D721Med (cell line): ENCODE measurements at places on chromosomes 2 and 18.

GRCh38 chr2:55914786-55915185 lies 8.8 kb downstream of the EFEMP1 start:
- DNase-seq, result no peak

DNA sequence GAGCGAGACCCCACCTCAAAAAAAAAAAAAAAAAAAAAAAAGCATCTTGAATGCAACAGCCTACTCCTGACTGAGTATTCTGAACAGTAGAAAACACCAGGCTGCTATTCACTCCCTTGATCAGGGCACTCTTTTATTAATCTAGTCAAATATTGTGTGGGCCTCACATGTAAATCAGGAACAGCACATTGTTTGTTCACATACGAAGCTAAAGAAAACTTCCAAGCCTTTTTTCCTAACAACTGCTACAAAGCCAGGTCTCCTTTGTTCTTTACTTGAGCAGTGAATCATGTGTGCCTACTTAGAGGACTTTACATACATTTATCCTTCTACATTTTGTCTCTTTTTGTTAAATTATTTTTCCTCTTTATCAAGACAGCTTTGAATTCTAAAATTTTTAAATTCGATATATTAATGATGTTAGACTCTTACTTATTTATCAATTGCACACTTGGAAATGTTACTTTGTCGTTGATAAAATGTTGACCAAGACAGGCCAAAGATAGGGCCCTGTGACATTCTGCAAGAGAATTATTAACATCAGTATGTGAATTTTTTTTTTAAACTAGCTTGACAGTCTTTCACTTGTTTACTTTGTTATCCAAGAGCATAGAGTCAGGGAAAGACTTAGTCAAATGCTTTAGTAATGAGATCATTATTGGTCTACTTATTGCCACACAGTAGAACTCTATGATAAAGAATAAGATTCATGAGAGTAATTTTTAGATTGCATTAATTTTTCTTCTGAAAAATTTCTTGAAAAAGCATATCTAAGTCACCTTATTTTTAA lies 13.2 kb downstream of the SPATS2L start:
- no peak for DNase-seq

DNA sequence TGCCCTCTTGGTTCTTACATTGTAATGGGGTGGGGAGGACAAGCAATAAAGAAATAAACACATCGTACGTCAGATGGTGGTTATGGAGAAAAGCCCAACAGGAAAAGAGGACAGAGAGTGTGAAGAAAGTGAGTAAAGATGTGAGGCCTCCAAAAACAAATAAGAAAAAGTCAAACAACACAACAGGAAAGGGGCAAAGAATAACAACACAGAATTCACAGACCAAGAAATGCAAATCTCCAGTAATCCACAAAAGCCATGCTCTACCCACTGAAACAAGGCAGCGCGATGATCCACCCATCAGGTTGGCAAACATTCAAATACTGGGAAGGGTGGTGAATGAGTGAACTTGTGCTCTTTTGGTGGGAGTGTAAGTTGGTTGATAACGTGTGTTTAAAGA lies 16.7 kb upstream of the DUSP2 start:
- DNase-seq, result no peak

GRCh38 chr2:102034683-102035548 lies 43.2 kb downstream of the IL1R2 start:
- DNase-seq, result no peak

DNA sequence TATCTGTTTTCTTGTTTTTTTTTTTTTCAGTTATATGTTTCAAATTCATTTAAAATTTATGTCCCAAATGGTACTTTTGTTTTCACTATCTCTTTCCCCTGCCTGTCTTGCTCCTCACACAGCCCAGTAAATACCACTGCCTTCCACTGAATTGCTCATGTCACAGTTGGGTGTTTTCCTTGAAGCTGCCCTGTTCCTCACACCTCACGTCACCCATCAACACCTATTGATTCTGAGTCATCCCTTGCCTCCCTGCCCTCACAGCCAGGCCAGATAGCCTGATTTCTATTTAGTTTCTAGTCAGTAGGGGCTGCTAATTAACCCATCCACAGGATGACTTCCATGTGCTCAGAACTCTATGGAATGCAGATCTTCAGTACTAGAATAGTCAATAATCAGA lies 25.3 kb downstream of the FSHR start:
- DNase-seq, result no peak

DNA sequence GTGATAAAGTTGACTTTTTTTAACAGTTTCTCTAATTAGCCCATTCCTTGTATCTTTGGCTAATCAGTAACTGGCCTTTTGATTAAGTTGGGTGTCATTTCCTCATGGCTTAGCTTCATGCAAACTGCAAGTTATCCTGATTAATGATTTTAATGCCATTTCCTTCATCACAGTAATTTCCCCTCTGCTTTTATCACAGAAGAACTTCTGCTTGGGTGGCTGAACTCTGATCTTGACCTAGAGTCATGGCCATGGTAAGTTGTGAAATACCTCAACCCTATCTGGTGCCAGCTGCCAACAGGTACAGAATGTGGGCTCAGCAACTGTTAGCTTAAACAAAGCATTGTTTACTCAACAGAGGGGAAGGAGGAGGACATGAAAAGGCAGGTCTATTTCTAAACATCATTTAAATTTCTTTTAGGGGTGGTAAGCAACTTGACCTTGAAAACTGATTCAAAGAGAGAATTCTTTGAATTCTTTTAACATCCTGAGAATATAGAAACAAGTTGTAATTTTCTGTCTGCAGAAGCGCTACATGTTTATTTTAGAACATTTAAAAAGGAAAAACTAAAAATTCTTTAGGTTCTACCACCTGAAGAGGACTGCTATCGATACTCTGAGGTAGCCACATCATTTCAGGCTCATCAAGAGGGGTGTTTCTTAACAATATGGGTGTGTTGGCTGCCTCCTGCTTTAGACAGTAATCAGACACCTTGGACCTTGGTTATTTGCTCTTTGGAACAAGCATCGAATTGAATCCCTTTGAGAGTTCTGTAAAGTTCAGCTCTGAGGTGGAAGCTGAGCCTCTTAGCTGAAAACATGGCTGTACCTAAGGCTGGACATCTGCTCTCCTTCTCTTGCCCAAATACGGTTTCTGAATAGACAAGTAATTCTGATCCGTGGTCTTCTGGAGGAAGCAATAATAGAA lies 39.7 kb downstream of the ANXA4 start:
- no peak for DNase-seq

GRCh38 chr2:207240649-207241048 lies 74.9 kb upstream of the KLF7 start:
- no peak for DNase-seq
